ENCODE measurements at places on chromosomes 4 and X. TPM values are rescaled to one million over a fixed set of nuclear protein-coding genes. Genes with fewer than 3 reads are reported as not detected.

The TCP11X2 gene
- 3.8 TPM for total RNA-seq

The SLC4A4 gene
- total RNA-seq: 3.0 TPM

GRCh38 chr4:177005674-177006230 lies 213.0 kb upstream of the VEGFC start:
- DNase-seq: no peak
- no peaks in the 10 kb centered on the region for H3K4me1 ChIP-seq
- H3K27me3 ChIP-seq: no peaks in the 10 kb centered on the region
- no peak overlapping the region for H3K4me3 ChIP-seq
- H3K36me3 ChIP-seq: no peaks in the 10 kb centered on the region

DNA sequence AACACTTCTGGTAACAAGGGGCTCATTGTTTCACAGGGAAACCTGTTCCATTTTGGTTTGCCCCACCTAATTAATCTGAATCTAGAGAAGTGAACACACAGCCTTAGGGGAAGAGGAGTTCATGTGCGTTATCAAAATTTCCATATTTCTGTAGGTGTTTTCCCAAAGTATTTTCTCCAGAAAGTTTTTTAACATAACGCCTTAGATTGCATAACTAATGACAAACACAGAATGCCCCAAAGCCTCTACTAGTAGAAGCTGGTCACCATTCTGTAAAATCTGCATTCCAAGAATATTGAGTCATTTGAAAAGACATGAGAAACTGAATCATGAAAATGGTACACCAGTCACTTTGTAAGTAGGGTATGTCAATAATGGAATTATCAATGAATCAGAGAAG lies 41.1 kb downstream of the IL13RA2 start:
- H3K4me3 ChIP-seq: no peak overlapping the region
- no peak overlapping the region for H3K27ac ChIP-seq
- no peaks in the 10 kb centered on the region for H3K4me1 ChIP-seq
- no peak for DNase-seq

DNA sequence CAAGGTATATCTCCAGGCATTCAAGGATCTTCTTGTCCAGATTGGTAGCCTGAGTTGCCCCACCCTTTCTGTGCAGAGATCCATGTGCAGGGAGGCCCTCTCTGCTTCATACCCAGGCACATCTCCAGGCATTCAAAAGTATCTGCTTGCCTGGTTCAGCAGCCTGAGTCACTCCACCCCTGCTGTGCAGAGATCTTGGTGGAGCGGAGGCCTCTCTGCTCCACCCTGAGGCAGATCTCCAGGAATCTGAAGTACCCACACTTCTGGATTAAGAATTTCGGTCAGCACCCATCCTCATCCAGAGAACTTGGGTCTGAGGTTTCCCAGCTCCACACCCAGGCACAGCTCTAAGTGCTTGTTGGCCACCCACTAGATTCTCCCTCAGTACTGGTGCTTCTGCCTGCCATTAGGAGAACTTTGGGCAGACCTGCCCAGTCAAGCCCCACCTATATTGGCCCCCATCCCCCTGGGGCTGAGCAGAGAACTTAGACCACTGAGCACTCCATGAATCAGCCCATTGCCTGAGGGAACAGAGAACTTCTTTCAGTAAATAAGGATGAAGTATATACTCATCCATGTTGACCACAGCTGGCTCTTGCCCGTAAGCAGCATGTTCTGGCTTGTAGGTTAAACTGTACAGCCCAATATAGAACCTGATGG lies 199.5 kb upstream of the ZCCHC13 start:
- no peak for DNase-seq
- H3K36me3 ChIP-seq: no peaks in the 10 kb centered on the region
- no peak overlapping the region for H3K4me3 ChIP-seq

- H3K27me3 ChIP-seq: no peaks in the 10 kb centered on the region
- H3K27ac ChIP-seq: no peak overlapping the region
- no peak overlapping the region for H3K4me3 ChIP-seq
- H3K36me3 ChIP-seq: no peaks in the 10 kb centered on the region
These were observed 664.0 kb upstream of the IGFBP7 start for GRCh38 chr4:57774171-57774570.
